ENCODE measurements at places on chromosomes 4 and X.

- DNase-seq: no peak
These were observed 279.7 kb upstream of the SLC7A11 start for GRCh38 chr4:138521809-138522208.

DNA sequence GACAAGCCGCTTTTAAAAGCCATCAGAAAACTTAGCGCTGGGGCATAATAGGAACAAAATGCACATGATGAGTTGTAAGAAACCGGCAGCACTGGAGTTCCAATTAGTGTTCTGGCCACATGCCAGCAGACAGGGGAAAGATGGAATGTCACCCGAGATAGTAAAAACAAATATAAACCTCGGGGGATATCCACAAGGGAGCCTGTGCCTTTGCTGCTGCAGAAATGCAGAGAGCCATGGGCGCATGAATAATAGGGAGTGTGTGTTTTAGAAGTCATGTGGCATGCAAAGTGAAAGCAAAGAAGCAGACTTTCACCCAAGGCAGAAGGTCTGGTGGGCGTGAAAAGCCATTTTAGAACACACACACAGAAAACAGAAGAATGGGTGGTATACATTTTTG, 19.1 kb downstream of the GPRASP3 start:
- no peak for DNase-seq

- DNase-seq: no peak
These were observed 338.3 kb upstream of the TEX13C start for GRCh38 chrX:124981420-124981819.

DNA sequence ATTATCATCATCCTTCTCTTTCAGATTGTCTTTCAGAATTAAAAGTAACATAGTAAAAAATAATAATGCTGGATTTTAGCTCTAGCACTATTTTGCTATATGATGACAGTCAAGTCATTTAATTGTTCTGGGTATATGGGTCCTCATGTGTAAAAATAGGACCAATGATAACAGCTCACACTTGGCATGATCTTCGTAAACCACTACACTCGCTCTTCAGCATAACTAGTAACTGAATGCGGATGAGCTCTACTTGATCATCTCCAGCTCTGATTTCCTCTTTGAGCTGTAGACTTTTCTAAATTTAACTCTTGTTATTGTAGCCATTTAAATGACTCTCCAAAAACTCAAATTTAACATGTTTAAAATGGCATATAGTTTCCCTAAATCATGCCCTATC, 831.8 kb upstream of the HS3ST1 start:
- no peak for DNase-seq

DNA sequence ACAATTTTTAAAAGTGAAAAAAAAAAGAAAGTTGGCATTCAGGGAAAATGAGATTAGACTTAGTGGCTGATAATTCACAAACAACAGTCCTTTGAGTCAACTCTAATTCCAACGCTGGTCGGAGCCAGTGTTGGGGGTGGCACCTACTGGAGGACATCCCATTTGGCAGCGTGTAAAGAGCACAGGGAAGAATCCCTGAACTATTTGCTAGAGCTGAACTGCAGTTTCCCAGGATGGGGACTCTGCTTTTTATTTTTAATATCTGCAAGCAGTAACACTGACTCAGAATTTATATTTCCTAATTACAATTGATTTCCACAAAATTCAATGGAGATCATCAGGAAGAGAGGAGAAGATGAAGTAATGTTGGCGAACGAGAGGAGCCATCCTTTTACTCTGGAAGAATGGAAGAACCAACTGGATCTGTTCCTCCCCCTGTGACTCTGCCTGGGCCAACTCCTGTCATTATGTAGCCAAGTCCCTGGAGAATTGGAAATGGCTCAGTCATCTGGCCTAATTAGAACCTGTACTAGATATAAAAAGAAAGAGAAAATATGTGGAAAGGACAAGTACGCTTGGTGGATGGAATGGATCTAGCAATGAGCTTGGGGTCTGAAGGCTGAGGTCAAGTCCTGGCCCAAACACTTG, 76.7 kb downstream of the IRF2 start:
- no peak for DNase-seq

DNA sequence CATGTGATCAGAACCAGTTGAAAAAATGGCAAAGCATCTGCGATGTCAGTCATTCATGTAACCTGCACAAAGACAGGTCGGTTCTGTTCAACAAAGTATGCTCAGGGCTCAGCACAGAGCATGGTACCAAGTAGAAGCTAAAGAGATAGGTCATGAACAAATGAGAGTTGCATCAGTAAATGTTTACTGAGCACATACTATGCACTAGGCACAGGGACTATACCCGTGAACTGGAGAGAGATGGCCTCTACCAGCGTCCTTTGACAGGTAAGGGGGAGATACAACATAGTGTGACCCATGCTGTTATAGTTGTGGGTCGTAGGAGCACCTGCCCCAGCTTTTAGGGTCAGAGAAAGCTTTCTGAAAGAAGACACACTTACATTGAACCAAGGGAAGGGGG, 46.7 kb downstream of the PHKA2 start:
- DNase-seq: no peak

- DNase-seq: no peak
These were observed 132.2 kb downstream of the NKX6-1 start for GRCh38 chr4:84366907-84367306.

DNA sequence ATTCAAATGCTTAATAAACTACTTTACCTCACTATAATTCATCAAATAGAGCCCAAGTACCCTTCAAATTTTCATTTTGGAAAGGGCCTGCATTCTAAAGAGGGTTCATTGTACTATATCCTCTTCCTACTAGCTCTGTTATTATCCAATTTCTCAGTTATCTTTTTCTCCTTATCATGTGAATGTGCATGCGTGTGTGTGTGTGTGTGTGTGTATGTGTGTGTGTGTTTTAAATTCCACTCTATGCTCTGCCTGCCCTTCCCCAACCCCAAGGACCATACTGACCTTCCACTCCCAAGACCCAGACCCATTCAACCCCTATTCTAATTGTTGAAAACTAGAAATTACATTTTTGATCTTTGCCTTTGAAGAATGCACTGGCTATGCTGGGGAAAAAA, 33.3 kb downstream of the CASK start:
- DNase-seq: no peak

- DNase-seq: no peak
These were observed 79.4 kb downstream of the SYNPO2 start for GRCh38 chr4:118968005-118968404.
